Tongue (tissue), 3 donors: ENCODE measurements at places on chromosomes 12 and 14. TPM values are rescaled to one million over a fixed set of nuclear protein-coding genes. Genes with fewer than 3 reads are reported as not detected.

PAPLN gene
- 7.3 TPM for total RNA-seq

CYP27B1 gene
- 0.10 TPM for total RNA-seq

OVCH1 gene
- 0.10 TPM for total RNA-seq

OTOGL gene
- 0.41 TPM for total RNA-seq

AHNAK2 gene
- total RNA-seq: 51.0 TPM

ANO2 gene
- 4.8 TPM for total RNA-seq

A2M gene
- 296 TPM for total RNA-seq

ADSS1 gene
- total RNA-seq: 98.8 TPM
